ENCODE measurements at places on chromosomes 1 and 21.
A peak's percentile ranks its signal among the peaks of the same experiment; 100 is the strongest.

DNA sequence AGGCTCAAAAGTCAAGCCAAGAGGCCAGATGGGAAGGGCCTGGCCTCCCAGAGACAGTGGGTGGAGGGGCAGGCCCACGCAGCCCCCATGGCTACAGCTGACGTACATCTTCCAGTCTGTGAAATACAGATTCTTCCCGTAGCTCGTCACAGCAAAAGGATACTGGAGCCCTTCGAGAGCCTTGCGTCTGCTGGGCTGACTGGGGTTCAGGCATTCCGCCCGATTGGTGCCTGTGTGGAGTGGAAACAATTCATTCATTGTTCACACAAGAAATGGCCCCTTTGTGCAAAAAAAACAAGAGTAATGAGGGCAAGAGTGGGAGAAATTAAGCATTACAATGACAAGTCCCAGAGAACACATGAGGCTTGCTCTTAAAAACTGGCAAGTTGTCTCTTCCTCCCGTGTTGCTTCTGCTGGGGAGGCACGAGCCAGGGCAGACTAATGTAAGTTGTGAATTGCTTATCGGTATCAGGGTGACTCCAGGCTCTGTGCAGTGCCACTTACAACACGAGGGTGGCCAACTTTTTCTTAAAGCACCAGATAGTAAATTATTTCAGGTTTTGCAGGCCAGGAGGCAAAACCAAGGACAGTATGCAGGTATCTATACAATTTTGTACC is 85.1 kb downstream of the NID1 start:
- no peak for DNase-seq

GRCh38 chr1:69410457-69410850 is 157.3 kb upstream of the LRRC7 start:
- no peak for DNase-seq

DNA sequence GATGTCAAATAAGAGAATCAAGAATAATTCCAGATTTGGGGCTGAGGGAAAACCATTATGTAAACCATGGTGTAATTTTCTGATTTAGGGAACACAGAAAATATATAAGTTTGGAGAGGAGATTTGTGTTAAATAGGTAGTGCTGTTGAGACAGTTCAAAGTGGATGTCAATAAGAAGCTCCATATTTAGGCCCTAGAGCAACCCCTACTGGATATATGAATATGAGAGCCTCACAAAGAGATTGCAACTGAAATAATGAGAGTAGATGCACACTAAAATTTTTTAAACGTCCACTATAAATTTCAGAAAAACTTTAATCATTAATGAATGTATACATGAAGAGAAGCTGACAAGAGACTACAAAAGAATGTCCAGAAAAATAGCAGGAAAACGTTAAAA is 1447.8 kb upstream of the PRMT6 start:
- no peak for DNase-seq

DNA sequence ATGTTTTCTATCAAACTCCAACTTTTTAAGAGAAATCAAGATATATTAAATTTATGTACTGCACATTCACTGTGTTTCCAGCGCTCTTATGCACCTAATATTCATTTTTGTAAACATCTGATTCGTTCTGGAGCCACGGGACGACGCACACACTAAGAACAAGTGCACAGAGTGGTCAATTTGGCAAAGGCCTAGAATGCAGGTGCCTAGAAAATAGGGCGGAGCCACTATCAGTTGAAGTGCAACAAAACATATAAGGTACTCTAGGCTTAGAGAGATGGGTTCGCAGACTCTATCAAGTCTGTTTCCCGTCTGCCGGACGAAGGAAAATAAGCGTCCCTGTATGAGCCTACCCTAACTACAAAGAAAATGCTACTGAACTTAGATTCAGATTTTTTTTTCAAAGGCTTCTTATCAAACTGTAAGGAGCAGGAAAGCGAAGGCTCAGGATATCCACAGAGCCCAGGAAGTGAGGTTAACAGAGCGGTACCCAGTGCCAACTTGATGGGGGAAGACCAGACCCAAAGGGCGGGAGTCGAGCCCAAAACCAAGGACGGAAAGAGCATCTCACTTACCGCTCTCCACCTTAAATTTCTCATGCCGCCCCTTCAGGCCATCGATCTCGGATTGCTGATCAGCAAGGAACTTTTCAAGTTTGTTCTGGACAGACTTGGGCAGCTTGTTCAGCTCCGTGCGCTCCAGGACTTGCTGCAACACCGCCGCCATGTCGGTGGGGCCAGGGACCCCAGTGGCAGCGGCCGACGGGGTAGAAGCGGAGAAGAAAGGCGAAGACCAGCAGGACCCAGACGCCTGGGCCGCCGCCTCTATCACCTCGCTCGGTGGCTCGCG is 526 bp downstream of the TPR start:
- peak; percentile 27 for DNase-seq

- DNase-seq: no peak
These were observed 5.1 kb downstream of the ECHDC2 start for GRCh38 chr1:52916241-52916975.

- DNase-seq: no peak
These were observed 828.2 kb upstream of the NCAM2 start for GRCh38 chr21:20169812-20170576.

GRCh38 chr1:46159516-46159915 is 15.4 kb upstream of the TSPAN1 start:
- no peak for DNase-seq

DNA sequence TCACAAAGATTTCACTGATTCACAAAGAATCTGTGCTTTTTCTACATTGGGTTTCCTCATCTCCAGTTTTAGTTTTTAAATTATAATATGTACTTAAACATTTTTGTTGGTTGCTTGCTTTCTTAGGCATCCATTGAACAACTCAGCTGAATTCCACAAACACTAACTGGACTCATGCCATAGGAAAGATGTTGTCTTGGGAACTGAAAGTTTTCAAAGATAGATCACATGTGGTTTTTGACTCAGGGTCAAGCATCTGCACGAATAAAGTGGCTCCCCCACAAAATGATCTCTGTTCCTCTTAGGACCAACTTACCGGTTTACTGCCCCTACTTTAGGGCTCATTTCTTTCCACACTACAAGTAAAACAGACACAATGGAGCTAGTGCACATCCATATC is 3.1 kb upstream of the KRTAP21-1 start:
- no peak for DNase-seq
